ENCODE measurements at places on chromosomes 7 and 10.

DNA sequence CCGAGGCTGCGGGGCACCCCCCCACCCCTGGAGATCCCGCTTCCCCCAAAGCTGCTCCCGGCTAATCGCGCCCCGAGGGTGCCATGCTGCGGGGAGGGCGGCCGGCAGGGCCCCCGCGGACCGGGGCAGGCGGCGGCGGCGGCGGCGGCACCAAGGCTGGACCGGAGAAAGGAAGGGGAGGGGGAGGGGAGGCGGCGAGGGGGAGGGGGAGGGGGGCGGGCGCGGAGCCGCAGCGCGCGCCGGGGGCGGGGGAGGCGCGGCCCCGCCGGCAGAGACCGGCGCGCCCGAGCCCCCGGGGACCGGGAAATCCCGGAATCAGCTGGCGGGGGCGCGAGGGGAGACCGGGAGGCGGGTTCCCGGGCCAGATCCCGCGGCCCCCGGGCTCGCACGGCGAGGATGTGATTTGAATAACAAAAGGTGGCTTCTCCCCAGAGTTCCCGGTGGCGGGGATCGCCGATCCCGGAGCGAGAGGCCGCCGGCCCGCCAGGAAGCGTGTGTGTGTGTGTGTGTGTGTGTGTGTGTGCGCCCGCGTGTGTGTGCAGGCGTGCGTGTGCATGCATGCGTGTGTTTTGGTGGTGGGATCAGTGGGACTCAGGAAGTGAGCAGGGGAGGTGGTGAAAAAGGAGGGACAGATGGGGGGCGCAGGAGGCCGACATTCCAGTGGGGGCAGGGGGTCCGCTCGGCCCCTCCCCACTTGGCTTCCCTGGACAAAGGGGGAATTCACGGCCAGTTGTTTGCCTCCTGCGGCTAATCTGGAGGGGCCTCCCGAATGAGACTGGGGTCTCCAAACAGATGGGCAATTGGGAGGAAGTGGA lies 99.5 kb downstream of the HIP1 start:
- no peak for DNase-seq

DNA sequence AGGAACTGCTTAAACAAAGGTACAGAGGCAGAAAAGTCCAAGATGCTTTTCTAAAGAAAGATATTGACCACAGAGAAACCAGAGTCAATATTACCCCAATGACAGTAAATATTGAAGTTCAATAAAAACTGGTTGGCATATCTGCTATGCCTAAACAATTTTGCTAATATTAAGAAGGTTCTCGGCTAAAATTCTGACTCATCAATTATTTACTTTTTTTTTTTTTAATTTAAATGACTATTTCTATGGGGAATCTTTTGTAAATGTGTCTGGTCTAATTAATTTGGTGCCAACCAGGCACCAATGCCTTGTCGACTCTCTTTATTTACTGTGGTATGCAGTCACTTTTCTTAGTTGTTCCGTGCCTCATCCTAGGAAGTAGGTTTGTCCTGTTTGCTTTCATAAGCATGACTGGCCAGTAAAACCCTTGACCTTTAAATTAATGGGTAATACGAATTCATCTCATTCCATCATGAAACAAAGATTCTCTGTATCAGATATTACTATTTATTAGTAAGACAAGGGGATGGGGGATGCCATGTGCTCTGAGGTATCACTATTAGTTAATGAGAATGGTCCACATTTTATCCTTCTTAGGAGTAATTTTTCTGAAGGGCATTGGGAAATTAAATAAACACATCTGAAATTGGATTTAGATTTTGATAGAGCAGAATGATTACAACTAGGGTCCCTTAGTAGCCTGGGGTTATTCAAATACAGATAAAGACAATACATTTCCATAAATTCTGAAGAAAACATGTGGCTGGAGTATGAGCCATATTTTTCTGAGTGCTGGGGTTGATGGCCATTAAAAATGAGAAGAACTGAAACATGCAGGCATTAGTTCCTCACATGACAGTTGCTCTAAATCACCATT lies 154.4 kb downstream of the VTI1A start:
- DNase-seq = no peak

DNA sequence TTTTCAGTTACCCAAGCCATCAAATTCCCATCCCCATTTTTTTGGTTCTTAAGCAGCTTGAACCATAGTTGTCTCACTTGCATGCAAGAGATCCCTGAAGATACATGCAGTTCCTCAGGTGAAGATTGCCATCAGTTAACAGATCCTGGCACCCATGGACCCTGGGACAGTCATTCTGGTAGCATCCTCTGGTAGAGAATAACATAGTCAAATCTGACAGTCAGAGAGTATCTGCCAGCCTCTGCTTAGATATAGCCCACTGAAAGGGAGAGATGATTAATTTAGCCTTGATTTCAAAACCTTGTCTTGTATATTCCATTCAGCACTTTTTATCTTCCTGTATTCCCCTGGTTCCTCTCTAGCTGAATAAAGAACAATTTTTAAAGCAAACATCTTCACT lies 280.4 kb downstream of the KCNMA1 start:
- no peak for DNase-seq

DNA sequence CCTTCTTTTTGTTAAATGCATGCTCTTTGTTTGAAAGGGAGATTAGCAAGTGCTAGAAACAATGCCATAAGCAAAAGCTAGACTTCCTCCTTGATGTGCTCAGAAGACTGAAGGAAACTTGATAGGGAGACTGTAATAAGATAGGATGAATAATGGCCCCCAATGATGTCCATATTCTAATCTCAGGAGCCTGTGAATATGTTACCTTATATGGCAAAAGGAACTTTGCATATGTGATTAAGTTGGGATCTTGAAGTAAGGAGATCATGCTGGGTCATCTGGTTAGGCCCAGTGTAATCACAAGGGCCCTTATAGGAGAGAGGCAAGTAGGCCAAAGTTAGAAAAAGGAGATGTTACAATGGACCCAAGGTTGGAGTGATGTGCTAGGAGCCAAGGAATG lies 13.6 kb upstream of the LIPM start:
- DNase-seq = no peak

GRCh38 chr7:149570784-149571183 lies 73.2 kb upstream of the ZNF746 start:
- DNase-seq = no peak

- DNase-seq = no peak
Measured at GRCh38 chr7:69105092-69105491, 493.2 kb upstream of the AUTS2 start.

DNA sequence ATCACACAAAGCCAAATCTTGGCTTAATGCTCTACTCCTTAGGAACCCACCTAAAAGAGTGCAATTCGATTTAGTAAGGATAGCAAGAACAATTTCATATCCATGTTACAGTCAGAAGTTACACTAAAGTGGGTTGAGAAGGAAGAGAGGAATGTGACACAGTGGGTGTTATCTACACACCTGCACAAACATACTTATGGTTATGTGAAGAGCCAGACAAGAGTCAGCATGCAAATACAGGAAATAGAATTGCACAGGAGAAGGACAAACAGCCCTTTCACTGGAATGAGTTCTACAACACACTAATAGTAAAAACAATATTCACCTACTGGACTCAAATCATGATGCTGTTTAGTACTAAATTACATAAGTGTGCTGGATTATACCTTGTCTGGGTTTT lies 262.8 kb downstream of the DGKB start:
- DNase-seq = no peak

DNA sequence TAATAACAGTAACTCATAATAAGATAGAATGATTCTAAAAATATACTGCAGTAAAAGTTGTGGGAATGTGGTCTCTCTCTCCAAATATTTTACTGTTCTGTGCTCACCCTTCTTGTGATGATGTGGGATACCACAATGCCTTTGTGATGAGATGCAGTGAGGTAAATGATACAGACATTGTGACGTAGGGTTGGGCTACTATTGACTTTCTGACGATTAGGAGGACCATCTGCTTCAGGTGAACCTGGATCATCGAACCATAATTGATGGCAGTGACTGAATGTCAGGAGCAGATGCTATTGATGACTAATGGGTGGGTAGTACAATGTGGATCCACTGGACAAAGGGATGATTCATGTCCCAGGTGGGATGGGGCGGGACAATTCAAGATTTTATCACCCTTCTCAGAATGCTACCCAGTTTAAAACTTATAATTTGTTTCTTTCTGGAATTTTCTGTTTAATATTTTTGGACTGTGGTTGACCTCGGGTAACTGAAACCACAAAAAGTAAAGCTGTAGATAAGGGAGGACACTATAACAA lies 73.9 kb upstream of the ARMC3 start:
- DNase-seq = no peak

- DNase-seq = no peak
Measured at GRCh38 chr10:94035982-94036765, 42.4 kb downstream of the PLCE1 start.

GRCh38 chr7:152867502-152867874 lies 107.9 kb downstream of the ACTR3B start:
- DNase-seq = no peak

GRCh38 chr10:75079436-75080083 lies 31.9 kb upstream of the SAMD8 start:
- DNase-seq = no peak

DNA sequence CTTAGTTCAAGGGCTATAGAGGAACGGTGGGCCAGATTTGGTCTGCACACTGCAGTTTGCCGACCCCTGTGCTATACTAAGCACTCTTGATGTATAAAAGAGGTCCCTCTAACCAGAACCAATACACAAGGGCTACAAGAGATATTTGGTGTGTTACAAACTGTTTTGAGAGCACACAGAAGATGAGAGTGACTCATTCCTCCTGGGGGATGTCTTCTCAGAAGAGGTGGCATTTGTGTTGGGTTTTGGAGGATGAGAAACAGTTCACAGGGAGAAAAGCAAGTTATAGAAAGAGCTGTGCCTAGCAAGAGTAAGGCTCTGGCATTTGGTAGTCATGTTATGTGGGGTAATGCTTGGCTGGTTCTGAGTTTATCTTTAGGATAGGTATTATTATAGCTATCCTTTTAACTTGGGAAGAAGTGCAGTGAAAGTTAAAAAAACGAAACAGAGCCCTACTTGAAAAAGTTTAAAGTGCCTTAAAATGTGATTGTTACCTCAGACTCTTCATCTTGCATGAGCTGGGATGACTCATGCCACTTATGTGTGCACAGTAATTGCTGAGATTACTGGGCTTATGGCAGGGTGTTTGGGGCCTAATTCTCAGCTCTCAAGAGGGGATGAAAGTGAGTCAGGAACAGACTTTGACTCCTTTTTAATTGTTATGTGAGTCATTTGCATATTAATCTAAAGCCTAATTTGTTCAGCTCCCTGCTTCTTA lies 160.4 kb downstream of the KIF20B start:
- no peak for DNase-seq
